Kidney (tissue), 22 donors: ENCODE measurements at places on chromosomes 11 and 22. TPM values are rescaled to one million over a fixed set of nuclear protein-coding genes. Genes with fewer than 3 reads are reported as not detected.

Gene TSSK2
- total RNA-seq: not detected

Gene H19
- total RNA-seq: 53.8 TPM

Gene GSC2
- total RNA-seq: not detected

Gene LRRC55
- total RNA-seq: not detected

Gene PHETA2
- 10.4 TPM for total RNA-seq

Gene USH1C
- 38.6 TPM for total RNA-seq

DNA sequence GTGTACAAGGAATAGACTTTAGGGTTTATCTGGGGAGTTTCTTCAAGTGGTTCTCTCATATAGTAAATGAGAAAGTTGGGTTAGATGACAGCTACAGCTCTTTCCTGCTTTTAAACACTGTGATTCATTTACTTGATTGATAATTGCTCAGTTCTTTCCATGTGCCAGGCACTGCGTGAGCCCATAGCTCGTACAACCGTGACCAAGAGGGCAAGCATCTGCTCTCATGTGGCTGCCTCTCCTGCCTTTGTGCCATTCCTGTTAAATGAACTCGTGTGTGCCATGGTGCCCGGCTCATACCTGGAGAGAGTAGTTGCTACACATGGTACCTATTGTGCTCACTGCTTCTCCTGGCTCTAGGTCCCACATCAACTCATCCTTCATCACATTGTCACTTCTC, 206.3 kb downstream of the SNX19 start:
- H3K27me3 ChIP-seq: no peaks in the 10 kb centered on the region
- H3K27ac ChIP-seq: no peak overlapping the region
- H3K36me3 ChIP-seq: no peaks in the 10 kb centered on the region
- no peak for DNase-seq
- H3K4me1 ChIP-seq: no peaks in the 10 kb centered on the region

DNA sequence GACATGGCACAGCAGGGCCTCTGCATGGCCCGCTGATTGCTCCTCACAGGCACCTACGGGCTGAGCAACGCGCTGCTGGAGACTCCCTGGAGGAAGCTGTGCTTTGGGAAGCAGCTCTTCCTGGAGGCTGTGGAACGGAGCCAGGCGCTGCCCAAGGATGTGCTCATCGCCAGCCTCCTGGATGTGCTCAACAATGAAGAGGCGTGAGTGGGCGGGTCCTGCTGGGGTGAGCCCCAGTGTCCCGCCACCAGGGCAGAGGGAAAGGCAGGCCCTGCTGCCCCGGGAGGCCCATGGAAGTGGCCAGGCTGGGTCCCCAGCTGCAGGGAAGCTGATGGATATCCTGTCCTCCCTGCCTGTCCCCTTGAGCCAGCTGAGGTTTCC, 18.6 kb upstream of the DGCR8 start:
- H3K36me3 ChIP-seq: no peaks in the 10 kb centered on the region
- no peak overlapping the region for H3K27ac ChIP-seq
- peak; percentile 18 for DNase-seq
- H3K4me3 ChIP-seq: no peak overlapping the region
- H3K27me3 ChIP-seq: no peaks in the 10 kb centered on the region
- H3K4me1 ChIP-seq: peaks cover 2% of the 10 kb centered on the region

GRCh38 chr11:60985991-60986915, 14.8 kb downstream of the CD6 start:
- H3K27me3 ChIP-seq: no peaks in the 10 kb centered on the region
- H3K27ac ChIP-seq: no peak overlapping the region
- DNase-seq: no peak
- no peaks in the 10 kb centered on the region for H3K36me3 ChIP-seq

DNA sequence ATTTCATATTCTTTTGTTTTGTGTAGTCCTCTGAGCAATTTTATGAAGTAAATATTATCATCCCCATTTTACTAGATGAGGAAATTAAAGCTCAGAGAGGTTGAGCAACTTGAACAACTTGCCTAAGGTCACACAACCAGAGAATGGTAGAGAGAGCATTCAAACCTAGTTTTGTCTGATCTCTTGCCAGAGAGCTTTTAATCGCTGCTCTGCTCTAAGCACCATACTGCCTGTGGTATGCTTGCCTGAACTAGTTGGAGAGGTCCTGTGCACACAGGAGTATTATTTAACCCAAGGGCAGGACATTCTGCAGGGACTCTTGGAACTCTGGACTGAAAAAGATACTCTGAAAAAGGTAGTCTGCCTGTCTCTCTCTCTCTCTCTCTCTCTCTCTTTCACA, 38.5 kb downstream of the TRAF6 start:
- no peaks in the 10 kb centered on the region for H3K27me3 ChIP-seq
- H3K36me3 ChIP-seq: no peaks in the 10 kb centered on the region
- H3K4me1 ChIP-seq: no peaks in the 10 kb centered on the region
- DNase-seq: no peak
- H3K27ac ChIP-seq: no peak overlapping the region

DNA sequence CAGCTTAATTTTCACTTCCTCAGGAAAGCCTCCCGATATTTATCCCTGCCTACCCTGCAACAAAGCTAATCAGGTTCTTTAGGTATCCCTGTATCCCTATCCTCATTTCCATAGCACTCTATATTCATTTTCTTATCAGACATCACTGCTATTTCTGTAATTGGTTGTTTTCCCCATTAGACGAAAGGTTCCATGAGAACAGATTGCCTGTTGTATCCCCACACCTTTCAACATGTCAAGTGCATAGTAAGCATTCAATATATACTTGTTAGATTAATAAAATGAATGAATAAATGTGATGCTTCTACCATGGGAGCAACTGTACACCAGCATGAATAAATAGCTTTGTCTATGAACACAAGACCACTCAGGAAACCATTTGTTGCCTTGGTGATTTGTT, 499.8 kb downstream of the DLG2 start:
- H3K27me3 ChIP-seq: no peaks in the 10 kb centered on the region
- H3K4me3 ChIP-seq: no peak overlapping the region
- no peak overlapping the region for H3K27ac ChIP-seq
- no peaks in the 10 kb centered on the region for H3K4me1 ChIP-seq
- H3K36me3 ChIP-seq: no peaks in the 10 kb centered on the region

DNA sequence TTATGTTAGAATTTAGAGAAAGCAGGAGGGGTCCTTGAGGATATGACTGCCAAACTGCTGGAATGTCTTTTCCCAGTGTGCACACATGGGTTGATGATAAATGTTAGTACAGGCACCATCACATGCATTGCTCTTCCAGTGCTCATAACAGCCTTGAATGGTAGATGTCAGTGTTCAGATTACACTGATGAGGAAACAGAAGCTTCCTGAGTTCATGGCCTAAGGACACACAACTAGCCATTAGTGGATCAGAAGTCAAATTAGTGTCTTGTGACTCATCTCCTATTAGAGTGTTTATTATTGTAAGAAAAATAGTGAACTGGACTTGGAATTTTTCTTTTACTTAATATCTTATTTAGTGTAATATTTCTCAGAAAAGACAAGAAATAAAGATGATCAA, 241.5 kb downstream of the DDX10 start:
- no peaks in the 10 kb centered on the region for H3K36me3 ChIP-seq
- peak; percentile 19 for DNase-seq
- no peak overlapping the region for H3K4me3 ChIP-seq
- H3K27ac ChIP-seq: no peak overlapping the region
- no peaks in the 10 kb centered on the region for H3K4me1 ChIP-seq

DNA sequence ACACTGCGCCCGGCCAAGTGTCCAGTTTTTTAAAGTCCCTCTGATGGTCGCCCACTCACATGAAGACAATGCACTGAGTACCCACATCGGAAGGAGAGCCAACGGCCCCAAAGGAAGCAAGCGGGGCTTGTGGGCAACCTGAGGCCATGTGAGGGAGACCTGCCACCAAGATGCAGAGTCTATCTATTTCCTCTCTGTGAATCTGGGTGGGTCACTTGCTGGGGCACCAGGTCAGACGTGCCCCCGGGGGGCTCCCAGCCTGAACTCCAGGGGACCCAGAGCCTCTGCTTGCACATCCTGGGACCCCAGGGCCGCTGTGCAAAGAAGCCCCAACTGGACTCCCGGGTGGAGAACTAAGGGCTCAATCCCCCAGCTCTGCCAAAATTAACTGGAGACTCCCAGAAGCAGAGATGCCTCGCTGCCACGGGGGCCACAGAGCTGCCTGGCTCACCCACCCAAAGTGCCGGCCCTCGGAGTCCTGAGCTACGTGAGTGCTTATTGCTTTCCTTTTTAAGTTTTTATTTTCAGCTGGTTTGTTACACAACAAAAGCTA, 106.4 kb downstream of the BRD1 start:
- H3K36me3 ChIP-seq: no peaks in the 10 kb centered on the region
- H3K4me3 ChIP-seq: no peak overlapping the region
- H3K4me1 ChIP-seq: no peaks in the 10 kb centered on the region
- no peak overlapping the region for H3K27ac ChIP-seq
- no peak for DNase-seq
- H3K27me3 ChIP-seq: peaks cover 4% of the 10 kb centered on the region

- DNase-seq: peak; percentile 80
- no peak overlapping the region for H3K27ac ChIP-seq
- peaks cover 10% of the 10 kb centered on the region for H3K4me1 ChIP-seq
- no peaks in the 10 kb centered on the region for H3K36me3 ChIP-seq
- H3K27me3 ChIP-seq: no peaks in the 10 kb centered on the region
- no peak overlapping the region for H3K4me3 ChIP-seq
These were observed 4.3 kb upstream of the OSBPL5 start for GRCh38 chr11:3169255-3170043.

GRCh38 chr11:18836417-18836816, 44.8 kb upstream of the PTPN5 start:
- no peak for DNase-seq
- H3K36me3 ChIP-seq: no peaks in the 10 kb centered on the region
- H3K27me3 ChIP-seq: no peaks in the 10 kb centered on the region
- H3K27ac ChIP-seq: no peak overlapping the region
- H3K4me1 ChIP-seq: no peaks in the 10 kb centered on the region
- H3K4me3 ChIP-seq: no peak overlapping the region

DNA sequence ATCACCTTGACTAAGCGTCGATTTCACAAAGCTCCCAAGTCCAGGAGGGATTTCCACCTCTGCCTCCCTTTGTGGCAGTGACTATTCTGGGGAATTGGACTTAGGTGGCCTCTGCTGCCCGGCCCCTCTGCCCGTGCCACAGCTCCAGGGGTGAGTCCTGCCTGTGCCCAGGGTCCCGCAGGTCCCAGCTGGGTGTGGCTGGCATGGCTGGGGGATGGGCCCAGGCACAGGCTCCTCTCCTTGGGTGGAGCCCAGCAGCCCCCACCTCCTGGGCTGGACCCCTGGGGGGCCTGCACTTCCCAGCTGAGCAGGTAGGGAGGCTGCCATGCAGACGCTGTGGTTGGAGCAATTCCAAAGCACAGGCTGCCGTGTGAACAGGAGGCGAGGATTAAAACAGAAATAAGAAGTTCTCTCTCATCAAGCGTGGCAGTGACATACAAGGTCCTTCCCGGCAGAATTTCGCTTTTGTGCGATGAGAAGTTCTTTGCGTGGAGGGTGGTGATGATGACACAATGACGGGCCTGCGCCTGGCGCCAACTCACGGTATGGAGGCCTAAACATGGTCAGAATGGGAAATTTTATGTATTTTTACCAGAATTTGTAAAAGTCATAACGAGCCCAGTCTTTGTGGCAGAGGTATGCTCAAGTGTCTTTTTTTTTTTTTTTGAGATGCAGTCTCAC, 107.3 kb downstream of the BRD1 start:
- H3K4me3 ChIP-seq: no peak overlapping the region
- H3K27ac ChIP-seq: no peak overlapping the region
- H3K4me1 ChIP-seq: no peaks in the 10 kb centered on the region
- DNase-seq: no peak

- H3K4me3 ChIP-seq: no peak overlapping the region
- H3K27me3 ChIP-seq: no peaks in the 10 kb centered on the region
- H3K4me1 ChIP-seq: no peaks in the 10 kb centered on the region
- no peak for DNase-seq
These were observed 71.9 kb downstream of the FBXO7 start for GRCh38 chr22:32546496-32546895.

GRCh38 chr11:79078999-79079398, 361.8 kb downstream of the TENM4 start:
- no peaks in the 10 kb centered on the region for H3K36me3 ChIP-seq
- peaks cover 3% of the 10 kb centered on the region for H3K4me1 ChIP-seq

DNA sequence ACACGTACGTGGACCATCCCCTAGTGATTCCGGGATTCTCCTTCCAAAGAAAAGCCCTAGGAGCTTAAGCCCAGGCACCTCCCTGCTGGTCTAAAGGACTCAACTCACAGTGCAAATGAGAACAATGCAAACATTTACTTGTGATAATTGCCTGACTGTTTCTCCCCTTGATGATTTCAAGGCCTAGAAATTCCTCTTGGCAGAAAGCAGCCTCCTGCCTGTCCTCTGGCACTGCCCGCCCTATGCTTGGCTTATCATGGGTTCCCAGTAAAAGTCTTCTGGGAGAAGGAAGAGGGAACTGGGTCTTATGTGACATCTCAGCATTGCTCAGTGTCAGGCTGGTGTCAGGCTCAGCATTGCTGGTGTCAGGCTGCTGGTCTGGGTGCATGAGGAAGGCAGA, 351.8 kb downstream of the SHANK2 start:
- H3K4me1 ChIP-seq: no peaks in the 10 kb centered on the region
- DNase-seq: no peak
- no peaks in the 10 kb centered on the region for H3K27me3 ChIP-seq
- H3K4me3 ChIP-seq: no peak overlapping the region
